ENCODE measurements at places on chromosomes 16 and 17.

- DNase-seq, result no peak
These were observed 623 bp downstream of the MBTPS1 start for GRCh38 chr16:84115919-84116719.

GRCh38 chr17:57505841-57506773 is 239.0 kb downstream of the CCDC182 start:
- no peak for DNase-seq

GRCh38 chr17:2137342-2138098 is 82.6 kb downstream of the HIC1 start:
- no peak for DNase-seq

DNA sequence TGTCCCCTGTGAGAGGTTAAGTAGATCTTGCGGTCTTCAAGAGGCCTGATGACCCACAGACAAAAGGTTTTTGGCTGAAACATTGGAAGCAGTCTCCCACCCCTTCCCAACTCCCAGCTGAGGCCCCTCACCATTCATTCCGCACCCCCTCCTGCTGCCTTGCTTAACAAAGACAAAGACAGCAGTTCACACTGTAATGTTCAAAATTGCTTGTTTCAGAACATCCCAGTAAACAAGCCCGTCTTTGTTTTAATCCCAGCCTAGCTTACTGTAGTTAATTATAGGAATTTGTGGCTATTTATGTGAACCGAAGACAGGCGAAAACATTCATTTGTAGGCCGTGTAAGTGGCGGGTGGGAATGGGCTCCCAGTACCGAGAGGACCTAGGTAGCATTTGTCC is 55.7 kb downstream of the IRX5 start:
- DNase-seq, result no peak

DNA sequence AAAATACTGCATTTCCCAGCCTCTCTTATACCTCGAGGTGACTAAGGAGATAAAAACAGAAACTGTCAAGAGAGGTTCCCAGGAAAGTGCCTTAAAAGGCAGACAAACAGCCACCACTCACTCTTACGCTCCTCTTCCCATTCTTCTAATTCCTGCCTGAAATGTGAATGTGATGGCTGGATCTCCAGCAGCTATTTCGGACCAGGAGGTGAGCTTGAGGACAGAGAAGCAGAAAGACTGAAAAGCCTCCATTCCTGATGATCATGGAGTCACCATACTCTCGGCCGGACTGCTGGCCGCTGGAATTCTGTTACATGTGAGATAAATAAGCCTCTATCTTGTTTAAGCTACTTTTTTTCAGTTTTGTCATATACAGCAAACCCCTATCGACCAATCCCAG is 41.4 kb upstream of the ABR start:
- no peak for DNase-seq

- DNase-seq, result no peak
These were observed 81.5 kb upstream of the TRAP1 start for GRCh38 chr16:3798838-3799237.

- DNase-seq, result no peak
These were observed 11.9 kb downstream of the MAPT start for GRCh38 chr17:45906237-45906636.

- no peak for DNase-seq
These were observed 3.8 kb upstream of the TBKBP1 start for GRCh38 chr17:47690121-47690520.

- DNase-seq, result no peak
These were observed 30.4 kb downstream of the TMEM100 start for GRCh38 chr17:55692276-55692675.

DNA sequence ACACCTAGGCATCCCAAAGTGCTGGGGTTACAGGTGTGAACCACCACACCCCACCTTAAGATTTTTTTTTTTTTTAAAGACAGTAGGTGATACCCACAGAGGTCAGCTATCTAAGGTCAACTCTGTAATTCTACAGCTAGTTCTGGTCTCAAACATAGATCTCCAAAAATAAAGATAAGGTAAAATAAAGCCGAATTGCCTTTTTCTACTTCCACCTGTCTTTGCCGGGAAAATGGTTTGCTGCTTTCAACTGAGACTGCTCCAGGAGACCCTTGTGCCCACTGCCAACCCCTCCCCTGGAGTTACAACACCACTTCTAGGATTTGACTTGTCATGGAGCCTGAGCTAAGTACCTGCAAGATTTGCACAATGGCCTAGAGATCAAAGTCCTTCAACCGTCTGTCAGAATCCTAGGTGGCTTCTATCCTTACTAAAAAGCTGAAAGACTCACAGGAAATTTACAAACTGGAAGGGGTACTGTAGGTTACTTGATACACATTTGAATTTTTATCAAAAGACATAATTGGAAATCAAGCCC is 4.7 kb upstream of the CNOT1 start:
- no peak for DNase-seq

GRCh38 chr17:82225368-82226029 is 3.3 kb upstream of the SLC16A3 start:
- no peak for DNase-seq

GRCh38 chr17:80787881-80788280 is 203.8 kb upstream of the CHMP6 start:
- no peak for DNase-seq

GRCh38 chr17:71412803-71413202 is 708.0 kb upstream of the SOX9 start:
- DNase-seq, result no peak

DNA sequence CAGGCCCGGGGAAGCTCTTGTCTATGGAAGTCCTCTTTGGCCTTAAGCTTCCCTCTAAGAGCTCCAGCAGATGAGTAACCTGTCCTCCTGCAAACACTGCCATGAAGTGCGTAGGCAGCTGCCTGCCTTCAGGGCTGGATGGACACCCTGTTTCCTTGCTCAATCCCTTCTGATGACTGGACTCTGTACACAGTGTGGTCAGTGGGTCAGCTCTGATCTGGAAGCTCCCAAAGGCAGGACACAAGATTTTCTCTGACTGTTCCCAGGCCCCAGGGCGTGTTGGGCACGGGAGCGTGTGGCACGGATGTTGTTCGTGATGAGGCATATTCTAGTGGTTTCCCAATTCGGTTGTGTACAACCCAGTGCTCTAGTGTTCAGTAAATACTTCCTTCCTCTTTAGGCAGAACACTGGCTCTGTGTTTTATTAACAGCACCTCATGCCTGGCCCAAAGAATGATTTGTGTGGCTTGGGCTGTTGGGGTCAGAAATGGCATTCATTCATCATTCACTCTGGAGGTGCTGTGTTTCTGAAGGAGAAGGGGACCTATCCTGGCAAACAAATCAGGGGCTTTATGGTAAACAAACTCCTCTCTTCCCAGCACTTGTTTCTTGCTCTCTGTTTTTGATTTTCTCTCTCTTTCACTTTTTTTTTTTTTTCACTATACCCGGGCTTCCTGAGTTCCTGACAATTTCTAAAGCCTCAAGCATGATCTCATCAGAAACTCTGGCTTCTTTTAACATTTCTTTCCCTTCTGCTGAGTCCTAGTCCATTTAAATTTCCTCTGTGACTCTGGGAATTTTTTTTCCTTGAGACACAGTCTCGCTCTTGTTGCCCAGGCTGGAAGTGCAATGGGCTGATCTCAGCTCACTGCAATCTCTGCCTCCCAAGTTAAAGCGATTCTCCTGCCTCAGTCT is 12.0 kb upstream of the RNF157 start:
- no peak for DNase-seq

DNA sequence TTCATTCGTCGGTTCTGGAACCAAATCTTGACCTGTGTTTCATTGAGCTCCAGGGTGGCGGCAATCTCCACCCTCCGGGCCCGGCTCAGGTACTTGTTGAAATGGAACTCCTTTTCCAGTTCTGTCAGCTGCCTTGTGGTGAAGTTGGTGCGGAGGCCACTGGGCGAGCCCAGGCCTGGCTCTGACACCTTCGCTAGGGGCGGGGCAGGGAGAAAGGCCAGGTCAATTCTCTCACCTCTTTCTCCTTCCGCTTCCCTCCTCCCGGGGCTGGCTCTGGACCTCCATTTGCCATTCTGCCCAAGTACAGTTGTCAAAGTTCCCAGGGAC is 1.2 kb downstream of the HOXB1 start:
- no peak for DNase-seq

- no peak for DNase-seq
These were observed 2.2 kb upstream of the RPL38 start for GRCh38 chr17:74201250-74201649.

- DNase-seq, result no peak
These were observed 12.0 kb upstream of the RPL13 start for GRCh38 chr16:89548344-89549006.

DNA sequence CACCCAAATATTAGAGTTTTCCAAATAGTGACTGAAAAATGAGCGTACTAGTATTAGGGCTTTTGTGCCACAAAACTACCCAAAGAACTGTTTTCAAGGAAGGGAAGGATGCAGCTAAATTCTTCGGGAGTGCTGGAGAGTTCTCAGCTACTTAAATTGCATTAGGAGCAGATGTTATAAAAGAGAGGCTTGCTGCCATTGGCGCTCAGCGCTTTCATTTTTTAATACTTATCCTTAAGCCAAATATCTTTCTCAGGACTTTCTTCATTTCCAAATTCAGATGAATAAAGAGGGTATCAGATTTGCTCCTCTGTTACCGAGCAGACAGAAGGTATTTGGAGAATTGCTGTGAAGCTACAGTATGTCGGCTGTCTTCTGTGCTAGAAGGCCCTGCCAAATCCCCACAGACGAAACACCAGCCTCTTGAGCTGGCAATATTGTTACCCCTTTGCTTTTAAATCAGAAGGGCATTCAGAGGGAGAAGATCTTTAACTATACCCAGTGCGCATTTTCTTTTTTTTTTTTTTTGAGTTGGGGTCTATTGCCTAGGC is 47.2 kb upstream of the CLEC18A start:
- no peak for DNase-seq

- DNase-seq, result no peak
These were observed 34.9 kb upstream of the SSTR5 start for GRCh38 chr16:1037394-1038257.

- peak; percentile 52 for DNase-seq
These were observed 387 bp downstream of the MSI2 start for GRCh38 chr17:57256708-57257112.

- no peak for DNase-seq
These were observed 42.5 kb downstream of the YPEL2 start for GRCh38 chr17:59373882-59374495.

DNA sequence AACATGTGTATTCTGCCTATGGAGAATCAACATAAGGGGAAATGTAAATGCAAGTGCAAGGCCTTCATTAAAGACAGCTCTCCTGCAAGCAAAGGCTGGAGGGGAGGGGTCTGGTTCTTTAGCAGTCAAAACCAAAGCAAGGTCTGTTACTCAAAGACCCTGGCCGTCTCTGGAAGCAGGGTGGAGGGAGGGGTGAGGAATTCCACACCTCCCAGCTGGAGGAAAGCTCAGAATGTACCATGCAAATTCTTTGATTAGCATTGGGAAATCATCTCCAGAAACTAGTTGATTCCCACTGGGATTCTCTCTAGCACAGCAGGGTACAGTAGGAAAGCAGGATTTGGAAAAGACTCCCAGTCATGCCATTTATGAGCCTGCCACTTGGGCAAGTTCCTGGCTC is 77.3 kb upstream of the ASIC2 start:
- no peak for DNase-seq

DNA sequence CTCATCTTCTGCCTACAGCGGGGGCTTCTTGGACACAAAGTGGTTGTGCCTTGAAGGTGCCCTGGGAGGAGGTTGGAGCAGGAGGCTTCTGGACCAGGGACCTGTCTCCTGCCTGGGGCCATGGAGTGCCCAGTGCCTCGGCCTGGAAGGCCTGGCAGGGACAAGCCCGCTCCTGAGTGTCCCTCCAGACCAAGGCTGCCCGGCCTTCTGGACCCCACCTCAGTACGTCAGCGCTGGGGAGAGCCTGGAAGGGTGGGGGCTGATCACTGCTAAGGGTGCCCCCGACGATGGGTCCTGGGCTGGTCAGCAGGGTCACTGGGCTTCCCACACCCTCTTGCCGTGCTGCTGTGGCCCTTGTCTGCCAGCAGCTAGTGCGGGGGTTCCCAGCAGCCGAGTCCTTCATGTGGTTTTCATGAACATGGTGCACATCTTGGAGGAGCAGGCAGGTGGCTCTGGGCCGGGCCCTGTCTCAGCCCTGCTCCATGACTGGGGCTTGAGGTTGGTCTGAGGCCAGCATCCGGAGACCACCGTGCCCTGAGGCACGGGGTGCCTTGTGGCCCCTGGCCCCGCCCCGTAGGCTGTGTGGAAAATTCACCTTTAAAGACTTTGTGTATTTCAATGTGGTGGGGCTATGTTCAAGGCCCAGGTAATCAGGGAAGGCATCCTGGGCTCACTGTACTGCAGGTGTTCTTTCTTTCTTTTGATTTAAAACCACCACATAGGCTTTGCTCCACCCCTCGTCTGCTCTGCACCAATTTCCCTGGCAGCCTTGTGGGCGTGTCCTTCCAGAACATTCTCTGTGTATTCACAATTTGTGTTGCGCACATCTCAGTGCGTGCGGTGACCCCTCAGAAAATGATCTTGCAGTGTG is 22.4 kb downstream of the MGRN1 start:
- no peak for DNase-seq

GRCh38 chr17:8274816-8275215 is 13.7 kb upstream of the RANGRF start:
- DNase-seq, result no peak

DNA sequence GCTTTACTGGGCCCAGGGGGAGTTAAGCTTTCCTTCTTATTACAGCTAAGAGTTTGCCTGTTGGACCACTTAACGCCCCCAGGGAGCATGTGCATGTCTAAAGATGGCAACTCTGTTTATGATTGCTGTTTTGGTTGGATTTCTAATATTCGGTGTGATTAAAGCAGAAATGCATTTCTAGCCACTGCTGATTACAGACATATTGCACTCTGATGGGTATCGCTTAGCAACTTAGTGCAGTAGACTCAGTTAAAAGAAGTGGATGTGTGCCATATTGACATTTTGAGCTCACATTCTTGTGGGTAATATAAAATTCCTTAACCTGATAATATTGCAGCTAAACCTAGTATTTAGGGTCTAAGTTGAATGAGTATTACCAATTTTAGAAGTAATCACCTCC is 4.2 kb downstream of the NF1 start:
- no peak for DNase-seq

GRCh38 chr17:32596628-32597027 is 109.8 kb downstream of the CDK5R1 start:
- DNase-seq, result no peak

- no peak for DNase-seq
These were observed 185.1 kb downstream of the CDK5R1 start for GRCh38 chr17:32671896-32672295.

- no peak for DNase-seq
These were observed 70.7 kb downstream of the RBFOX3 start for GRCh38 chr17:79539944-79540705.

GRCh38 chr17:81186203-81186602 is 20.2 kb upstream of the AATK start:
- no peak for DNase-seq

GRCh38 chr17:19386051-19386929 is 700 bp downstream of the MFAP4 start:
- DNase-seq, result no peak

DNA sequence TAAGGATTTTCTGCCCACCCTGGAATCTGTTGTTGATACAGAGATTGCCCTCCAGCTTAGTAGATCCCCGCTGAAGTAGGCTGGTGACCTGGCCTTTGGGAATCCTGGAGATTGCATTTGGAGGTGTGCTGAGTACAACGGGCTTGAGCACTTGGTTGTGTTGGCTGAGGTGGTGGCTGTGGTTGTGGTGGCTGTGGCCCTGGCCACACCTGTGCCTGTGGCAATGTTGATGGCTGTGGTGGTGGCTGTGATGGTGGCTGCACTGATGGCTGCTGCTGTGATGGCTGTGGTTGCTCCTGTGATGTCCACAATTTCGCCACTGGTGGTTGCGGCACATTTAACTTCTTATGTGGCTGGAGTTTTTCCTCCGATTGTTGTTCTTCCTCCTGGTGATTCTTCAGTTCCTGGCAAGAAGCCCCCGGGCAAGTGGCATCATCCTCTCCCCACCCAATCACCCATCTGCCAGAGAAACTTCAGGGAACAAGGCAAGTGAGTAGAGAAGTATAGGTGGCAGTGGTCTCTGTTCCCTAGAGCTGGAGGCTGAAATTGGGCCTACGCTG is 4.2 kb downstream of the CCDC200 start:
- DNase-seq, result no peak
